Progenitor cell of endocrine pancreas (in vitro differentiated cells): ENCODE measurements at places on chromosomes 13 and 19.

GRCh38 chr13:38784036-38784880, 97.4 kb downstream of the FREM2 start:
- DNase-seq: no peak

DNA sequence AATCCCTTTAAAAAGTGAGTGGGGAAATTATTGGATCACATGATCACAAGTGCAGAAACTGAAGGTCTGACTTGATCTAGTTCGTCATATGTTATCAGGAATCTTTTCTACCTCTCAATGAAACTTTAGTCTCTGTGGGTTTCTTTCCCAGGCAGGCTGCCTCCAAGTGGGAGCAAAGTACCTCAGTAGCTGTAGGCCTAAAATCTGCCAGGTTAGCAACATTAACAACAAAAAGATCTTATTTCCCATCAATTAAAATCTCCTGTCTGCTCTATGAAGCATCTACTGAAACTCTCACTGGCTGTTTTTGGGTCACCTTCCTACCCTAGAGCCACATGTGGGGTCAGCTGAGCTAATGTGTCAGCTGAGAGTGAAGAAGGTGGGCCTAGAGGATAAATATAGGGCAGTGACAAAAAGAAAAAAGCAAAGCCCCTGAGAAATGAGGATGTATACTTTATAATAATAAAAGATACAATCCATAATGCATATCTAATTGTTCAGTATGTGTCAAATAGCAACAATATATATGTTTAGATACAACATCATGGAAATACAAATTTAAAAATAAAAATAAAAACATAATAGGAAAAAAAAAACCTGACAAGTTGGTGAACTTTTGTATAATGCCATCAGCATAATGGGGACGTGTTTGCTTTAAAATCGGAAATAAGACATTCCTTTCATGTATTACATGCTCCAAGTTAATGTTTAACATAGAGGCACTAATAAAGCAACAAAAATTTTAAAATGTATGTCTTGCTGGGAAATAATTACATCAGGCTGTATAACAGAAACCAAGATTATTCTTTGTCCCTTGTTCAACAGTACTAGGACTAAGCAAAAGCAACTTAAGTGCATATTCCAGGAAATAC, 141.1 kb downstream of the GPC5 start:
- no peak for DNase-seq

- no peak for DNase-seq
Observed at GRCh38 chr13:27980280-27980998, 8.1 kb downstream of the URAD start.

DNA sequence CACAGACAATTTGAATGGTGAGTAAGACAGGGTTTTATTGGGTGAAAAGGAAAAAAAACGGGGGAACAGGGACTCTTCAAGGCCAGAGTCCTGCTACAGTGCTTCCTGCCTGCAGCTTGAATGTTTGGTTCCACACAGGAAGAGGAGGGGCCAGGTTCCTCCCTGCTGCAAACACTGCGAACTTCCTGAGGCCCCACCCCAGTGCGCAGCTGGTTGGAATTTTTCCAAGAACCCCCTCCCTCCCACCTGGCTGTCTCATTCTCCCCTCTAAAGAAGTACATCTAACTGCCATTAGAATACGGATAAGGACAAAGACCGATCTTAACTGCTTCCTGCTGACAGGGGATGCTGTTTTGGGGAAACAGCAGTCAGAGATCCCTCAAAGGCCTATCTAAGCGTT, 184.9 kb downstream of the GGACT start:
- DNase-seq: no peak
